ENCODE measurements at places on chromosomes 3 and 15.
A peak's percentile ranks its signal among the peaks of the same experiment; 100 is the strongest.

DNA sequence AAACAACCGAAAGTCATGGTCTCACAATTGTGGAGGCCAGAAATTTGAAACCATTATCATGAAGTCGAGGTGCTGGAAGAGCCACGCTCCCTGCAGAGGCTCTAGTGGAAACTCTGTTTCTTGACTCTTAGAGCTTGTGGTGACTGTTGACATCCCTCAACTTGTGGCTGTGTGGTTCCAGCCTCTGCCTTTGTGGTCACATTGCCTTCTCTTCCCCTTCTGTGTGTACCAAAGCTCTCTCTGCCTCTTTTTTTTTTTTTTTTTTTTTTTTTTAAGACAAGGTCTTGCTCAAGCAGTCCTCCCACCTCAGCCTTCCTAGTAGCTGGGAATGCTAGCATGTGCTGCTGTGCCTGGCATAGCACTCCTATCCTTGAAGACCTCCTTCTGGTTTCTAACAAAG is 48.7 kb upstream of the CRTC3 start:
- DNase-seq = peak; percentile 52

- no peak for DNase-seq
These were observed 313.4 kb upstream of the RASGRP1 start for GRCh38 chr15:38878026-38878425.

DNA sequence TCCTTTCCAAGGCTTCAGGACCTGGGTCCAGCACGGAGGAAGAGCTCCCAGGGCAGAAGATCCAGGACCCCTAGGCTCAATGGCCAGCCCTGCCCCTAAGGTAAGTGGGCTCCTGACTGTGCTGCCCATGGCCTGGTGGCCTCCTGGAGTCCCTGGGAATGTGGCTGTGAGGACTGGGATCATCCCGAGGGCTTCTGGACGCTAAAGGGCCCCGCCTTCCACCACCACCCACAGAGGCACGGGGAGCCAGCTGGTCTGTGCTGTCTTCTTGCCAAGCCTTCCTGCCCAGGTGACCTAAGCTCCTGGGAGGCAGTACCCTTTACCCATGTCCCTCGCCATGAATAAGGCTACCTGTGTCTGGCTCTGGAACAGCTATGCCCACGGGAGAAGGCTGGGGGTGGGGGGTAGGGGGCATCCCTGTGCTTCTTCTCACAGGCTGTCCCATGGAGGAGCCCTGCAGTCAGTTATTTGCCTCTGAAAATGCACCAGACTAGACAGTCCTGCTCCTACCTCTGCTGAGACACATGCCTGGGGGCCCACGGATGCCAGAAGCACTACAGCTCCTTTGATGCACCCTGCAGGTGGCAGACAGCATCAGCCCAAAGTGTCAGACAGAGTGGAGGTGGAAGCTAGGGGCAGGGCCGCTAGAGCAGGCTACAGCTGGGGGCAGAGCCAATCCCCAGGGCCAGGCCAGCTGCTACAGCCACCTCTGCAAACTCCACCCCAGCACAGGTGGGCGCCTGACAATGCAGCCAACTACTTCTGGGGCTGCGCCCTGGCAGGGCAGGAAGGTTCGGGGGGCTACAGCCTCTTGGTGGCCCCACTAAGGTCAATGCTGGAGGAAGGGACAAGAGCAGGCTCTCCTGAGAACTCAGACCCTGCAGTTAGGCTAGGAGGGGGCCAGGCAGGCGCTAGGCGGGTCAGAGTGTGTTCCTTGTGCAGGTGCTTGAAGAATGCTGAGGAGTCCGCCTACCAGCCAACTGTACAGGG is 90.9 kb downstream of the SEC22A start:
- no peak for DNase-seq

- no peak for DNase-seq
These were observed 8.5 kb downstream of the EPB42 start for GRCh38 chr15:43212299-43212698.

- DNase-seq = peak; percentile 71
These were observed 11.6 kb downstream of the WWTR1 start for GRCh38 chr3:149646181-149646766.

DNA sequence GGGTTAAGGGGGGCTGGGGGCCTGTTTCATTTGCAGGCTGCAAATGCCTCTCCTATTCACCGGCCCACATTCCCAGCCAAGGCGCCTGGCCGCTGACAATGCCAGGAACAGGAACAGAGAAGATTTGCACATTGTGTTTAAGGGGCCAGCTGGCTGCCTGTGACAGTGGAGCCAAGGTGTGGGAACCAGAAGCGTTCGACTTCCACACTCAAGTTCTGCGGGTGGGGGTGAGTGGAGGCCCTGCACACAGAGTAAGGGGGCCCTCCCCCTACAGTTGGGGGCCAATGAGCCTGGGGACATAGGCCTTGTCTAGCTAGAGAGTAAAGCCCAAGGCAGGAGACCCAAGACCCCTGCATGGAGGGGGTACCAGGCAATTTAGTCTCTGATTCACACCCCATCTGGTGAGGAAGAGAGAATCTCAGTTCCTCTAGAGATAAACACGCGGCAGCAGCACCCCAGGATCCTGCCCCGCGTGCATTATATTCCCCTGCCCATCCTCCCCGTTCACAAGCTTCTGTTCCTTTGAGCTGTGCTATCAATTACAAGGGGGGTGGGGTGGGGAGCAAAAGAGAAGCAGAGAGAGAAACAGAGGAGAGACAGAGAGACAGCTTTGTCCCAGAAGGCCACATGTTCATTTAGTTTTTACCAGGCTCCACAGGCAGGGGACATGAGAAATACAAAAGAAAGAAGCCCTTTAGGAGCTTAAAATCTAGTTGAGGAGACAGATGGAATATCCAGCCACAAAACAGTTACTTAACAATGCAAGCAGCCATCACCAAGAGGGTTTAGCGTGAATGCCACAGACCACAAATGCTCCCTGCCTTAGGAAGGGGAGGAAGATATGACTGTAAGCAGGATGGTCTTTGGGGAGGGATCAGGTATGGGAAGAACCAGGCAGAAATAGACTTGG is 9.2 kb downstream of the IGDCC3 start:
- DNase-seq = no peak

DNA sequence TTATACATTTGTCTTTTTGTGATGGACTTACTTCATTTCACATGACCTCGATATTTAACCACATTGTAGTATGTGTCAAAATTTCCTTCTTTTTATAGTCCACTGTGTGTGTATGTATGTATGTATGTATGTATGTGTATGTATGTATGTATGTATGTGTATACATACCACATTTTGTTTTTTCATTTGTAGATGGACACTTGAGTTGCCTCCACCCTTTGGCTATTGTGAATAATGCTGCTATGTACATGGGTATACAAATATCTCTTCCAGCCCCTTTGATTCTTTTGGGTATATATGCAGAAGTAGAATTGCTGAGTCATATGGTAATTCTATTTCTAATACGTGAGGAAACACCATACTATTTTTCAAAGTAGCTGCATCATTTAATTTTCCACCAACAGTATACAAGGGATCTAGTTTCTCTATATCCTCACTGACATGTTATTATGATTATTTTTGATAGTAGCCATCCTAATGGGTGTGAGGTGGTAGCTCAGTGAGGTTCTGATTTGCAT is 228.2 kb downstream of the OPA1 start:
- peak; percentile 24 for DNase-seq

DNA sequence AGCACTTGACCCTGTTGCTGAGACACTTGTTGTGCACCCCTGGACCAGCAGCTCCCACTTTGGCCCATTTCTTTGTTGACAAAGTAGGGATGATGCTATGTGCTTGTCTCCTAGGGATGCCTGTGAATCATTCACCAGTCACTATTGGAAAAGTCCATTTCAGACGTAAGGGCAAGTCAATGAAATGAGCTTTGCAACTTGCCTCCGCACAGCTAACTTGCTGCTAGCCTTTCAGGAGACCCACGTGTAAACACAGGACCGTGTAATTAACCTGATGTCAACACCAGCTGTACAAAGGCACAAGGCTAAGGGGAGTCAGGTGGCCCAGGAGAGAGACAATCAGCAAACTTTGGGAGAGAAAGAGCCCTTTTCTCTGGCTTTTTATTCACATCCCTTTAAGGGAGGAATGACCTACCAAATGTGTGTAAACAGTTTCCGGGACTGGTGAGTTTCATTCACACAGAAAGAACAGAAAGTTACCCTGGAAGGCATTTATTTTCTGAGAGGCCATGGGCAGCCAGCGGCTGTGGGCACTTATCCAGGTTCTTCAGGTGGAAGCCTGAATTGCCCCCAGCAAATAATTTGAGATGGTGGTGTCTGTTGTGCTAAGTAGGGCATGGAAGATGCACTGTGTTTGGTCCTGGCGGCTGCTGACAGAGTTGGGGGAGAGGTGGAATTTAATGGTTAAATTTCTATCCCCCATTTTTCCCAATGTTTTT is 54.0 kb downstream of the TIPARP start:
- peak; percentile 26 for DNase-seq

DNA sequence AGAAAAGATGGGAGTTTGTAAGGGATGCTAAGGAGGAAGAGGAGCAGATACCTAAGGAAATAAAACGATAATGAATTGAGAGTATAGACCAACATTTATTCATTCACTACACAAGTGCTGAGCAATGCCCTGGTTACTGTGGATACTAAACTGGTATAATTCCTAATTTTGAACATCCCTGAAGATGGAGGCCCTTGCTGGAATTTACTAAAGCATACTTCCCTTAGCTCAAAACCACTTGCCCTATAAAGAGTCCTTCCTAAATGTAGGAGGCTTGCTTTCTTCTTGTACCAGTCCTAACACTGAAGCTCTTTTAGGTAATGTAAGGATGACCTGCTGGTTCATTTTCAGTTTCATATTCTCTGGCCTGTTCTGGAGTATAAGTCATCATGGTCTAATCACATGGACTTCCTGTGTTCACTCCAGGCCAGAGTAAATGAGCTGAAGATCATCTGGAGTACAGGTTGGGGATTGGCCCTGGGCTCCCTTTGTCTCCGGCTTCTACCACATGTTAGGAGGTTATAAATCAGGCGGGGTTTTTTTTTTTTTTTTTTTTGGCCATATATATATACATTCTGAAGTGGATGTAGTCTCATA is 40.1 kb upstream of the MTMR10 start:
- DNase-seq = peak; percentile 15

GRCh38 chr3:13748276-13748879 is 131.5 kb downstream of the WNT7A start:
- no peak for DNase-seq

DNA sequence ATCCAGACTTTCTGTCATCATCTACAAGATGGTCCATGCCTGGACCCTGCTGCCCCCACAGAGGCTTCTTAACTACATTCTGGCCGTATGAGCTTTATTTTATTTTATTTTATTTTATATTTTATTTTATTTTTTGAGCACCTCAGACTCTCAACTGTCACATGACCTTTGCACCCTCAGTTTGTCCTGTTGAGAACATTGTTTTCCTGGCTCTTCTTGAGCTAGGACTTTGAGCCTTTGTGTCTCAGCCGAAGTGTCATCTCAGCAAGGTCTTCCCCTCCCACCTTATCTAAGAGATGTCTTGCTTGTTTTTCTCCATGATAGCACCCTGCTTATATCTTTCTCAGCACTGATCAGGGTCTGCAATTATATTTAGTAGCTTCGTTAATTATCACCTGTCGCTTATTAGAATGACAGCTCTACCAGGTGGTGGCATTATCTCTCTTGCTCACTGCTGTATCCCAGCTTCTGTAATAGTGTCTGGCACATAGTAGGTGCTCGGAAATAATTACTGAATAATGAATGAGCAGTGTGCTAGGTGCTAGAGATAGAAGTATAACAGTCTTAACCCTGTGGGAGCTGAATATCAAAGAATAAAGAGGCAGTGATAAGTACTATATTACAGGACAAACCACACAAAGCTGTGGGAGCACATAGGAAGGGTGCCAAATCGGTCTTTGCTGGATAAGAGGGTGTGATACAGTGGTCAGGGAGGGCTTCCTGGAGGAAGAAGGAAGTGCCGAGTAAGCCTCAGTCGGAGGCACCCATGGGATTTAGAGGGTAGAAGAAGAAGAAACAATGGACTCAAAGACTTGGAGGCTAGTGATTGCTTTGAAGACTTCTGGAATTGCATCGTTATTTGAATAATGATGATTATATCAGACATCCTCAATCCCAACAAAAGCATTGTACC is 136.2 kb downstream of the ITPR1 start:
- DNase-seq = no peak

- DNase-seq = peak; percentile 50
These were observed 4.3 kb downstream of the TMPRSS7 start for GRCh38 chr3:112038863-112039262.

DNA sequence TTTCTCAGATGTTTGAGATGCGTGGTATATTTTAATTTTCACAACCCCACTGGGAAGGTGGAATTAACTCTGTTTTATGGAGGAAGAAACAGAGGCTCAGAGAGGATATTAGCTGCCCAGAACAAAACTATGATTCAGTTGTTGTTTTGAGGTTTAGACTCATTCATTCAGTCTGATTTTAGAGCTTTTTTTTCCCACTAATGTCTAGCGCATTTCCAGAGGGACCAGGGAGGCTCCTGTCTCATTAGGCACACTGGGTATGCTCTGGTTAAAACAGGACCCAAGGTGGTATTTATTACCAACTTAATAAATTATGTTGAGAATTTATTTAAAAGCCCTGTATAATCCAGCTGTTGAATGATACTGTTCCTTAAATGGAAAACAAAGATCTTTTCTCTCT is 272.0 kb upstream of the RGMA start:
- no peak for DNase-seq

- DNase-seq = peak; percentile 50
These were observed 37.8 kb upstream of the TRH start for GRCh38 chr3:129936757-129937156.

GRCh38 chr3:8953313-8953712 is 10.0 kb downstream of the RAD18 start:
- no peak for DNase-seq

GRCh38 chr3:53843195-53844177 is 2.7 kb downstream of the CHDH start:
- no peak for DNase-seq

DNA sequence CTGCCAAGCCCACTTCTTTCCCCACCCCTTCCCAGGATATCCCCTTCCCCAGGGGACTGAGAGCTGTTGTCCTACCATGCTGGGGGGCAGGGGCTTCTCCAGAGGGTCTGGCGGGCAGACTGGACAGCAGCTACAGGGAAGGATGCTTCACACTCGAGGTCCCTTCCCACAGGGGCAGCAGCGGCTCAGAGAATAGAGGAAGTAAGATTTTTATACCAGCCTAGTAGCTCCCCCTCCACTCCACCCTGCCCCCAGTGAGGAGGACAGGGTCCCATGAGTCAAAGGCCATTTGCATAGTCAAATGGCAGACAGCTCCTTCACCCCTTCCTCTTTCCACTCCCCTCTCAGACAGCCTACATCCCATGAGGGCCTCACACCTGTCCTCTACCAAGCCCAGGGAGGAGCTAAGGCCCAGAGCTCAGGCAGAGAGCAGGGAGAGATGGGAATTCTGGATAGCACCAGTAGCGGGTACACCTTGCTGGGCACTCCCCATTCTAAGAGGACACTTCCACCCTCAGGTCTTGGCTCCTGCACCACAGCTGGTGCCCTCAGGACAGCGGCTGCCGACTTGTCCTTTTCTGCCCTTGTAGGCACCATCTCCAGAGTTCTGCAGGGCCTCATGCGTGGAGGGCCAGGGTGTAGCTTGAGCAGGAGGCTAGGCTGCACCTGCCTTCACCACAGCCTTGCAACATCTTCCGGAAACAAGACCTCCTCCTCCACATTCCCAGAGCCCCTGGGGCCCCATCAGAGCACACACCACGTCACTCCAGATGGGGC is at the start of gene TLR9:
TSS of gene TLR9 (minus strand) at position 194 of the 777 bp plus-strand sequence. CDS start at position 78, 116 bp downstream.
- no peak for DNase-seq

- no peak for DNase-seq
These were observed 156.3 kb downstream of the LPP start for GRCh38 chr3:188310270-188310710.
